Spinal cord (tissue), 10 donors: ENCODE measurements at places on chromosomes 5 and 9.

DNA sequence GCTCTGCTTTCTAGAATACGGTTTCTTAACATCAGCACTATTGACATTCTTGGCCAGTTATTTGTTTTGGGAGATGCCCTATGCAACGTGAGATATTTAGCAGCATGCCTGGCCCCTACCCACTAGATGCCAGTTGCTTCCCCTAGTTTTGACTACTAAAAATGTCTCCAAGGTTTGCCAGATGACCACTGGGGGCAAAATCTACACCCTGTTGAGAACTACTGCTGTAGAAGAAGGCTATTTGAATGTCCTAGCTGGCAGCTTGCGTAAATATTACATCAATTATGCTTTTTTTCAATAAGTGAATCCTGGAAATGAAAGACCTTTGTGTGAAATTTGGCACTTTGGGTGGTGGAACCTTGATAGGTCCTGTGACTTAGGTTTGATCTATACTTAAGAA lies 5.0 kb downstream of the NCBP1 start:
- DNase-seq, result no peak

GRCh38 chr9:38434365-38434764 lies 10.1 kb upstream of the IGFBPL1 start:
- DNase-seq, result no peak

GRCh38 chr5:143248822-143249579 lies 154.5 kb downstream of the NR3C1 start:
- DNase-seq, result no peak

DNA sequence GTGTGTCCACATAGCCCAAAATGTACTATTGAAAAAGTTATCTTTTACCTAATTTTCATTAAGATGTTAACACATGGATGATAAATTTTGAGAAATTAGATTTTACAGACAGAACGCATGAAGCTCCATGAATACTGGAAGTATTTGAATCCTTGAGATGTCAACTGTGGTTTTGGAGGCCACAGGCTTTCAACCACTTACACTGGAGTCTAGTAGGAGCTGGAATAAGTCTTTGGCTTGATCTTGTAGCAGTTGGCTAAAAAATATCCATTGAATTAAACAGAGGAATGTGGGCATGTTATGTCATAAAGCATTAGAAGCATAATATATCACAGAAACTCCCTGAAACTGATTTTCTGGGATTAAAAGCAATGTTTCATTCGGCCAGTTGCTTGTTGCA lies 52.9 kb downstream of the CAMK4 start:
- DNase-seq, result no peak

- DNase-seq, result no peak
Measured at GRCh38 chr5:76787237-76787636, 31.6 kb upstream of the F2RL1 start.

DNA sequence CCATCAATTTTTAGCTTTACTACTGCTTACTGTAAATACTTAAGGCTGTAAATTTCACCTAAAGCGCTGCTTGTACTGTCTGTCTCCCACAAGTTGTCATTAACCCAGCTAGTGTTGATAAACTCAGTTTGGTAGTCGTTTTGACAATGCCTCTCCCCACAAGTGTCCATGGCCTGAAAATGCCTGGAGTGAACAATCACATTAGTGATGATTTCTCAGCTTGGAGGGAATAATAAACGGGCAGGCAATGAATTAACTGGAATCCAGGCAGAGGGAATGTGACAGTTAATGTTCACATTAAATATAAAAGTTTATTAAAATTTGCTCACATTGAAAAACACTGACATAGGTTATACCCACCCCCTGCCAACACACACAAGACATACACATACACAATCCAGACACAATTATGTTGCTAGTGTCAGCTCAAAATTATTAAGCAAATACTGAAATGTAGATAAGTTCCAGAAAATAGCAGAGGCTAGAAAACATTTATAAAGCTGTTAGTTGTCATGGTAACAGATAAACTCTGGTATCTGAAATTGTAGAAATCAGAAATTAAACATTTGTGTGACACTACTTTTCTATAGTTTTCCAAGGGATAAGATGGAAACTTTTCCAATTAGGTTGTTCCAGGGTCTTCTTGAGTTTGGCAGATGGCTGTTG lies 341.9 kb downstream of the DIRAS2 start:
- DNase-seq, result no peak

- DNase-seq, result no peak
Measured at GRCh38 chr5:163645421-163646416, 140.3 kb downstream of the MAT2B start.

DNA sequence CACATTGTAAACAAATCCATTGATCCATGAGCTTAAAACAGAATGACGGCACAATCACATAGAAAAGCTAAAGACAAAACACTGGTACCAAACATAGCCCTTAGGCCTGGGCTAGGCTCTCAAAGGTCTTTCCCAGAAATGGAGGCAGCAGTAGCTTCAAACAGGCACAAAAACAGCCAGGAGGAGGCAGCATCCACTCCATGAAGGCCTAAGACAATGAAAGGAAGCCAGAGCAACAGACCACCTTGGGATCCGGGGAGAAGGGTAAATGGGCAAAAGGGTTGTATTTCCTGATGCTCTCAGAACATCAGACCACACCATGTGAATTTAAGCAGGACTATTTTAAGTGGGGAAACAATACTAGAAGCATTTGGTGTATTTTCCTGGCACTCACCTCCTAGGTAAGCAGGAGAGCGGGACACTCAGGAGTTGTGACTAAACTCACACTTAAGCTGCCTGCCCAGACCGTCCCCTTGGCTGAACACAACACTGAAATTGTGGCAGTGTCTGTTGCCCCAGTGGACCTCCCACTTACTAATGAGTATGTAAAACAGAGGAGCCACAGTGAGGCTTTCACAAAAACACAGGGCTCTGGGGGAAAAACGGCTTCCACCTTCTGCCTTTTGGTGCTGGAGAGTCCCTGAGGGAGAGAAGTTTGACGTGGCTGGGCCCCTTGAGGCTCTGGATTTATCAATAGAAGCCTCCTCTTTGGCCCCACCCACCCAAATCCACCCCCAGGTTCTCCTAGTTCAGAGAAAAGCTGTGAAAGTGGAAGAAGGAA lies 11.9 kb downstream of the GNPDA1 start:
- DNase-seq, result no peak

DNA sequence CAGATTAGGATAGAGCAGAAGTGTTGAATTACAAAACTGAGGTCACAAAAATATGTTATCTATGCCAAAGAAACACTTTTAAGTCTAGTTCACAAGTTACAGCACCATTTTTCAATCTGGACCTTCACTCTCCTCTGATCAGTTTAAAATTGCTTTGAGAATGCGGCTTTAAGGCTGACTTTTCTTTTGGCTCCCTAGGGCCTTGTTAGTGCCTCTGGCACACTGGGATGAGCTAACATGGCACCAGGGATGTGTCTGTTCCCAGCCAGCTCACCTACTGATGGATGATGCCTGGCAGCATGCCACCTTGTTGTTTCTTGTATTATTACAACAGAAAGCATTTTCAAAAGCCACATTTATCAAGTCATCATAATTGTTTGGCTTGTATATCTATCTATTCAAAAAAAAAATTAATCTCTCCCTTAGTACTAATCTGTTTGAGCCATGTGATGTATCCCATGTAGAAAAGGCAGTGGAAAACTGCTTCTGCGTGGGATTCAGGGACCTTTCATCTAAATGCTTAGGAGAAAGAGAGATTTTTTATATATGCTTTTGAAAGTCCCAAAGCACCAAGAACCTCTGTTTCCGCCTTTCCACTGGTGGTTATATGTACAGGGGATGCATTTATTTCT lies 46.6 kb downstream of the ADAMTSL1 start:
- DNase-seq, result no peak

DNA sequence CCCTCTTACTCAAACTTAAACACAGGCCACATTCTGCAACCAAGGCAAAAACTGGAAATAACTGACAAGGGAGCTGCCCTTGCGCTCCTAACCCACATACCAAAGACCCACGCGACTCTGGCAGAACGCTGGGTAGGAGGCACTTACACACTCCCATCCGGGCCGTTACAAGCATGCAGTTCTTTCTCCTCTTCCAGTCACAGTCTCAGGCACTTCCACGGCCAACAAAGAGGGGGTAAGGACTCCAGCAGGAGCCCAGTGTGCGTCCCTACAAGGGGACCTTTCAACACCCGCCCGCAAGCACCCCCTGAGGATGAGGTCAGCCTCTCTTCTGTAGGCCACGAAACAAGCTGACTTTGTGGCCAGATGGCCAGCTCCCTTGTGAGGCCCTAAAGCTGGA lies 57.4 kb downstream of the SERINC5 start:
- no peak for DNase-seq

- DNase-seq, result peak; percentile 39
Measured at GRCh38 chr5:126544087-126544740, 50.8 kb downstream of the ALDH7A1 start.

GRCh38 chr5:27682600-27682999 lies 644.2 kb upstream of the CDH9 start:
- no peak for DNase-seq

- DNase-seq, result no peak
Measured at GRCh38 chr9:33017283-33018041, 7.6 kb upstream of the DNAJA1 start.

- DNase-seq, result no peak
Measured at GRCh38 chr5:78416677-78417425, 56.4 kb downstream of the SCAMP1 start.

GRCh38 chr9:101311758-101312420 lies 72.9 kb downstream of the BAAT start:
- DNase-seq, result peak; percentile 97

DNA sequence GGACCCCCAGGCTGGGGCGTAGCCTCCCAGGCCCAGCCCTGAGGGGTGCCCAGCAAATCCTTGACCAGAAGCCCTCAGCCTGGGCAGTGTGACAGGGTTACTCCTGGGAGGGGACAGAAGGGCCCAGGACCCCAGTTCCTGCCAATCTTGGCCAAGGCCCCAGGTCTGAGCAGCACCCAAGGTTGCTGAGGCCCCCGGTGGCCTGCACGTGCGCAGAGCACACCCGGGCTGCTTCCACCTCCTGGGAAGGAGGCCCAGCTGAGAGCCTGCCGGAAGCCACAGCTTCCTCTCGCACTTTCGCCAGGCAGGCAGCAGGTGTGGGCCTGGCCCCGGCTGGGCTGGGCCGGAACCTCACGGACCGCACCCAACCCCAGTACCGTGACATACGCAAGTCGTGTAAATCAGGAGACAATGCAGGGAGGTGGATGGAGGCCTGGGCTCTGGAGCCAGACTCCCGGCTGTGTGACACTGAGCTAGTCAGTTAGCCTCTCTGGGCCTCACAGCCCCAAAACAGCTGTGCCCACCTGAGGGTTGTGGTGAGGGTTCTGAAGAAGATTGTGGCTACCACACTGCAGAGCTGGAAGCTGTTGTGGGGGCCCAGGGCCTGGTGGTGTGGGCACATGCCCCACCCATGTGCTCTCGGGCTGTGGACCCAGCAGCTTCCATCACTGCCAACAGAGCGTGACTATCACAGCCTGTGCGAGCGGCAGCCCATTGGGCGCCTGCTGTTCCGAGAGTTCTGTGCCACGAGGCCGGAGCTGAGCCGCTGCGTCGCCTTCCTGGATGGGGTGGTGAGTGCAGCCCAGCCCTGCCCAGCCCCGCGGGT lies 5.1 kb downstream of the GRK6 start:
- no peak for DNase-seq

DNA sequence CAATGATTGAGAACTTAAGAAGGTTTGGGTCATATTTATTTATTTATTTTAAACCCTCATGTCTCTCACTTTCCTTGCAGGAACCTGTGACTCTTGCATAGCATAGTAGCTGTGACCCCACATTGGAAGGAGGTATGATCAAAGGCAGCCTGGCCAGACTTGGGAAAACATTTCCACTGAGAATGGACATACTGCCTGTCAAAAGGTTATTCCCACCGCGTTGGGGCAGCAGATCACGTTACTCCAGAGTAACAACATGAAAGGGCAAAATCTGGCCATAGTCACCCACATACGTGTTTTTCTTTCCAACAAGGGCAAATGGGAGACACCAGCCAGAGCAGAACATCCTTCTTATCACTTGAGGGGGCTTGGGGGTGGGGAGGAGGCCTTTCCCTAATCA lies 95.7 kb downstream of the ARL15 start:
- peak; percentile 10 for DNase-seq

DNA sequence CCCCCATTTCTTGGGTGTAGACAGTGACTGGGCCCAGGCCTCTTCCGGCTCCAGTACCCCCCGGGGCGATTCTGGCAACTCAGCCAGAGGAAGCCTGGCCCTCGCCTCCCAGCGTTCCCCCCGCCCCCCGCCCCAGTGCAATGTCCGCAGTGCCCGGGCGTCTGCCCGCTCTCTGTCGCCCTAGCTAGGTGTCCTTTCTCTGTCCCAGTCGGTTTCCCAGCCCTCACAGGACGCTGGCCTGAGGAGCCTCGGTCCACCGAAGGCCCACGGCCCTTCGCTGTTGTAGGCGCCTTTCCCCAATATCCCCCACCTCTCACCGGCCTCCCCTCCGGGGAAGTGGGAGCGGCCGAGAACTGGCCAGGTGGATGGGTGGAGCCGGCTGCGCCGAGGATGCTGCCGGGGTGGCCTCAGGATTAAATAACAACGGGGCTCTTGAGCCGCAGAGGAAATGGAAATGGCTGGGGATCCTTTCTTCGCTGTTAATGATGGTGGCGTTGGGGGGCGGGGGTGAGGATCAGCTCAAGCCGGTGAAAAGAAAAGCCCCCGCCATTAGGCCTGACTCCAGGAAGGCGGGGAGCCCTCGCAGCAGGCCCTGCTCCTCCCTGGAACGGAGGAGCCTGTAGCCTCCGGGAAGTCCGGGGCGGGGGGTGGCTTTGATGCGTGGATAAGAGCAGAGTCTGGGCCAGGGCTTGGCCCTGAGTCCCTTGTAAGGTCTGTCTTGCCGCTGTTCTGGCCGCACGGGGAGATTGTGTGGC lies 1.1 kb upstream of the SPRY4 start:
- no peak for DNase-seq

GRCh38 chr9:126587187-126588185 lies 26.2 kb upstream of the LMX1B start:
- DNase-seq, result peak; percentile 15

DNA sequence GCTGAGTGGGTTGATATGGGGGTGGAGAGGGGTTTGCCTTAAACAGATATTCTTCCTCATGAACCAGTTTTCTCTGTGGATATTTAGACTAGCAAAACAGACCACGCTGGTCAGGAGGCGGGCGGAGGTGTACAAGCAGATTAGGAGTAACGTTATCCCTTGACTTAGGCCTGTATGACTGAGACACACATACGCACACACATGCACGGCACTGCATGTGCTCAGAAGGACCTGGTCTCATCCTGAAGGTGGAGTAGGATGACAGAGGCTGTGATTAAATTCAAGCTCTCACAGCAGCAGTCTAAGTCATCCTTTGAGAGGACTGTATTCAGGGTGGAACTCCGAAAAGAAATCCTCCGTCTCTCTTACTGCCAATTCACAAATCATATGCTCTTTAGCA lies 209.7 kb downstream of the DIRAS2 start:
- no peak for DNase-seq

- DNase-seq, result no peak
Measured at GRCh38 chr9:69444021-69444420, 119.0 kb downstream of the ENTREP1 start.

DNA sequence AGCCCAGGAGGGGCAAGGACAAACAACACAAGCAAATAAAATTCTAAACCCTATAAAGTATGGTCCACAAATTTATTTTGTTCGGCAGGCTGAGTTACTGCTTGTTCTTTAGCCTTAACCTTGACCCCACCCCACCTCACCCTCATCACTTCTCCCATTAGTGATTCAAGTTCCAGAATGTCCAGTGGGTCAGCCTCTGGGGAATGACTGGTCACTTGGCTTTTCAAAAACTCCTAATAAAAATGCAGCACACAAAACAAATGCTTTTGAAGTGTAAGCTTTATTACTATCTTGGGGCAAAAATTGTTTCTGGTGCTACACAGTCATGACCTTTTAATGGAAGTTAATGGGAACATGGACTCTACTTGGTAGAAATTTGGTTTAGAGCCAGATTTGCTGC lies 142.1 kb downstream of the MPDZ start:
- no peak for DNase-seq

GRCh38 chr5:166349046-166349445 lies 1942.4 kb upstream of the WWC1 start:
- DNase-seq, result no peak
